ENCODE measurements at places on chromosomes 12 and 14.
A peak's percentile ranks its signal among the peaks of the same experiment; 100 is the strongest.

DNA sequence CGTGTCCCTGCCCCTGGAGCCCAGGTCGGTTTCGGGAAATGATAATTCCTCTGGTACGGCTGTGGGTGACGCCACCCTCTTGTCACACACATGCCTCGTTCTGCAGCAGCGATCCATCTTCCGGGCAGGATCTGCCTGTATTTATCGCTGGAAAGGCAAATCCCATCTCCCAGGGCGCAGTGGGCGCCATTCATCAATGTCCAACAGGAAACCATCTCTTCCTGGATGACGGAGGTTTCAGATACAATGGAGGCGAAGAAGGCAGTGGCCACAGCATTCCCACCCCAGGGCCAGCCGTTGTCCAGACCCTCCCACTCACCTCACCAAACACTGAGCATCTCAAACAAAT is 74.2 kb downstream of the NOC4L start:
- no peak overlapping the region for H3K4me3 ChIP-seq
- no peak overlapping the region for H3K27ac ChIP-seq
- DNase-seq = no peak
- H3K4me1 ChIP-seq = no peaks in the 10 kb centered on the region
- no peaks in the 10 kb centered on the region for H3K27me3 ChIP-seq
- no peaks in the 10 kb centered on the region for H3K36me3 ChIP-seq

GRCh38 chr12:117872546-117873169 is 96.1 kb downstream of the KSR2 start:
- no peak overlapping the region for H3K27ac ChIP-seq
- no peaks in the 10 kb centered on the region for H3K4me1 ChIP-seq
- no peaks in the 10 kb centered on the region for H3K36me3 ChIP-seq
- H3K27me3 ChIP-seq = no peaks in the 10 kb centered on the region
- DNase-seq = no peak

- no peak overlapping the region for H3K27ac ChIP-seq
- peaks cover 10% of the 10 kb centered on the region for H3K36me3 ChIP-seq
- no peaks in the 10 kb centered on the region for H3K4me1 ChIP-seq
- DNase-seq = no peak
Measured at GRCh38 chr14:50087341-50088116, 28.8 kb downstream of the VCPKMT start.

GRCh38 chr12:32644431-32644830 is 34.7 kb upstream of the DNM1L start:
- peaks cover 51% of the 10 kb centered on the region for H3K36me3 ChIP-seq
- H3K4me1 ChIP-seq = no peaks in the 10 kb centered on the region
- no peak overlapping the region for H3K27ac ChIP-seq
- no peak overlapping the region for H3K4me3 ChIP-seq
- no peaks in the 10 kb centered on the region for H3K27me3 ChIP-seq

- no peaks in the 10 kb centered on the region for H3K4me1 ChIP-seq
- peak; percentile 80 for DNase-seq
- H3K27me3 ChIP-seq = no peaks in the 10 kb centered on the region
- H3K36me3 ChIP-seq = no peaks in the 10 kb centered on the region
Measured at GRCh38 chr12:106303202-106303820, 778 bp downstream of the TCP11L2 start.

DNA sequence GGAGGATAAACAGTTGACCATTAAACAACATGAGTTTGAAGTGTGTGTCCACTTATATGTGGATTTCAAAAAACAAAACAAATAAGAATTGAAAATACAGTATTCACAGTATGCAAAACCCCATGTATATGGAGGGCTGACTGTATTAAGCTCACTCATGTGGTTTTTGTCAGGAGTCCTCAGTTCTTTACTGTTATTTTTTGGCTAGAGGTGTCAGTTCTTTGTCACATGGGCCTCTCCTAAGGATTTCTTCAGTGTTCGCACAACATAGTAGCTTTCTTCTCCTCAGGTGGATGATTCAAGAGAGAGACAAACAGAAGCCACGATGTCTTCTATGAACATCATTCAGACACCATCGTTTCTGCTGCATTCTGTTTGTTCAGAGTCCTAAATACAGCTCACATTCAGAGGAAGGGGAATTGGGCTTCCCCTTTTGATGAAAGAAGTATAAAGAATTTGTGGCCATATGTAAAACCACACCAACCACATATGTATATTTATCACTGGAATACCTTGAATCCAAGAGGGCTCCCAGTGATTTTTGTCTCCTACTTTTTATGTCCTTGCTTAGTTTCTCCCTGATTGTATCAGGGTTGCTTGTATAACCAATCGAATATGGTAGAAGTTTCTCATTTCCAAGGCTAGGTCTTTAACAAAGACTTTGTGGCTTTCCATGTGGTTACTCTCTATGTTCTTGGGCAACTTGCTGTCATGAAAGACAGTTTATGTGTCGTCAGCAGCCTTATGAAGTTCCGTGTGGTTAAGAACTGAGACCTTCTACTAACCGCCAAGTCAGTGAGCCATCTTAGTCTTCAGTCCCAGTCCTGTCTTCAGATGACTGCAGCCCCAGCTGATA is 18.9 kb downstream of the MNAT1 start:
- no peak overlapping the region for H3K27ac ChIP-seq
- no peaks in the 10 kb centered on the region for H3K27me3 ChIP-seq
- H3K4me3 ChIP-seq = no peak overlapping the region
- DNase-seq = no peak

- no peak for DNase-seq
- no peaks in the 10 kb centered on the region for H3K27me3 ChIP-seq
- H3K27ac ChIP-seq = no peak overlapping the region
- no peaks in the 10 kb centered on the region for H3K4me1 ChIP-seq
- no peaks in the 10 kb centered on the region for H3K36me3 ChIP-seq
Measured at GRCh38 chr12:94172031-94172430, 23.7 kb downstream of the PLXNC1 start.

DNA sequence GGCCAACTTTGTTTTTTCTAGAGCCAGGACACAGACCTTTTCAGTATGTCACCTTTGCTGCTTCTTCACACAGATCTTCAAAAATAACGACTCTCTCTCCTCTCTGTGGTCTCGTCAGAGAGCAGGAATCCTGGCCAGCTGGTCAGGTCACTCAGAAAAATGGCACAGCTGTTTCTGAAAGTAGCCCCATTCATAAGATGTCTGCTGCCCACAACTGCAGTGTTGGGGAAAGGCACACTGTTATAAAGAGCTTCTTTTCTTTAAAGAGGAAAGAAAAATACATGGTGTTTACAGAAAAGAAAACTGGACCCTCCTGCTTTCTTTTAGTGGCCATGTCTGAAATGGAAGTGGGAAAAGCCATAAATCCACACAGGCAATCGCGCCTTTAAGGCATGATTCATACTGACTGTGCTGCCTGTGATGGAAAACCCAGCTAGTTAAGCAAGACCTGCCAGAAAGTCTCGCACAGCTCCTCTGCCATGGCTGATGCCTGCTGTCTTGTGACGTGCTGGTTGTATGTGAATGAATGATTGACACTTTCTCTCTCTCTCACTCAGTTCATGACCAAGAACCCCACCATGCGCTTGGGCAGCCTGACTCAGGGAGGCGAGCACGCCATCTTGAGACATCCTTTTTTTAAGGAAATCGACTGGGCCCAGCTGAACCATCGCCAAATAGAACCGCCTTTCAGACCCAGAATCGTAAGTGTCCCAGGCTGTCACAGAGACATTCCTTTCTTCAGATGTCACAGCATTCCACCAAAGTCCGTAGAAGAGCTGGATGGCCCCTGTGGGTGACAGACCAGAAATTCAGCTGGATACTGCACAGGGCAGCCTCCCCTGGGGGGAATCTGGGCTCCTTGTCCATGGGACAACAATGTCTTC is 147.9 kb upstream of the HIF1A start:
- H3K36me3 ChIP-seq = no peaks in the 10 kb centered on the region
- no peak for DNase-seq
- H3K27me3 ChIP-seq = no peaks in the 10 kb centered on the region
- H3K4me1 ChIP-seq = no peaks in the 10 kb centered on the region
- H3K4me3 ChIP-seq = no peak overlapping the region

DNA sequence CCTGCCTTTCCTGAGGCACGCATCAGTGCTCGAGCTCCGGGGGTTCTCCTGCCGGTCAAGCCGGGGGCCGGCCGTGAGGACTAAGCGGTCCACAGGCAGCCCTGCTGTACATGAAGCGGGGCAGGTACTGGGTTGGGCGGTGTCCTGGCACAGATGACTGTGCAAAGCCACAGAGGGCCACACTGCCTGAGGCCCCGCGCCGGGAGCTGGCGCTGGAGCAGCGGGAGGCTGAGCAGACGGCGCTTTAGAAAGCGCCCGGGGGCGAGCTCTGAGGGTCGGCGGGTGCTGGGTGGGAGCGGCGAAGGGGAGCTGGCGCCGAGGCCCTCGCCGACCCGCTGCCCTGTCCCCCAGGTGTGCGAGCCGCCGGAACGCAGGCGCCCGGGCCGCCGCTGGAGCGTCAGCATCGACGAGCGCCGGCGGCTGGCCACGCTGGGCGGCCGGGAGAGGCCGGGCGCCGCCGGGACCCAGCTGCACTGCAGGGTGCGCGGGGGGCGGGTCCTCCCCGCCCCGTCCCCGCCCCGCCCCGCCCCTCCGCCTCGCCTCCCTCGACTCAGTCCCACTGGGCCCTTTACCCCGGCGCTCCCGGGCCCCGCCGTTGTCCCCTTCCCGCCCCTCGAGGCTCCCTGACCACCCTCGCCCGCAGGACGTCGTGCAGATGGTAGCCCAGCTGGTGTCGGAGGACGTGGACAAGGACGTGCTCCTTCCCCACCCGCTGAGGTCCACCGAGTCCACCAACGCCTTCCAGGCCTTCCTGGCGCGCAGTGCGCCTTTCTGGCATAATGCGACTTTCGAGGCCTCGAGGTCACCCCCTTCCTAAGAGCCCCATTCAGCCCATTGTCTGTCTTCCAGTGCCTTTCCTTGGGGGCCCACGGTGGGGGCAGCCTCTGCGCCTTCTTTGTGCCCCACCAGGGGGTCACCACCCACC is 8.3 kb upstream of the MTA1 start:
- H3K4me3 ChIP-seq = peak overlapping the region; percentile 21
- H3K27ac ChIP-seq = no peak overlapping the region
